ENCODE measurements at places on chromosomes 4 and X.

GRCh38 chr4:80751200-80751599 lies 279.3 kb upstream of the BMP3 start:
- no peak for DNase-seq

DNA sequence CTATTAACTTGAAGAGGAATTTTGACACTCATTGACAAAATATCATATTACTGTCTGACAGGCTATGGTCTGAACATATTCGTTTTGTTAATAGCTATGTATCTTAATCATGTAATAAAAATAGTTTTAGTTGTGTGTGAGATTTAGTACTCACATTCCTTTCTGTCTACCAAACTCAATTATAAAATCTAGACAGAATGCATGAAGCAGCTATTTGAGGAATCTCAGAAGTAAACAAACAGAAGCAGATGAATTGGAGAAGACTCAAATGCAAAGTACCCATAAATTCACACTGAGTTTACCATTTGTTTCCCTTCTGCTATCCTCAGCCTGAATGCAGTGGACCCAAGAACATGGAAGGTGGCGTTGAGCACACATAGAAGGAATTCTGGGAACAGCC lies 841.6 kb upstream of the AADAT start:
- DNase-seq: no peak

DNA sequence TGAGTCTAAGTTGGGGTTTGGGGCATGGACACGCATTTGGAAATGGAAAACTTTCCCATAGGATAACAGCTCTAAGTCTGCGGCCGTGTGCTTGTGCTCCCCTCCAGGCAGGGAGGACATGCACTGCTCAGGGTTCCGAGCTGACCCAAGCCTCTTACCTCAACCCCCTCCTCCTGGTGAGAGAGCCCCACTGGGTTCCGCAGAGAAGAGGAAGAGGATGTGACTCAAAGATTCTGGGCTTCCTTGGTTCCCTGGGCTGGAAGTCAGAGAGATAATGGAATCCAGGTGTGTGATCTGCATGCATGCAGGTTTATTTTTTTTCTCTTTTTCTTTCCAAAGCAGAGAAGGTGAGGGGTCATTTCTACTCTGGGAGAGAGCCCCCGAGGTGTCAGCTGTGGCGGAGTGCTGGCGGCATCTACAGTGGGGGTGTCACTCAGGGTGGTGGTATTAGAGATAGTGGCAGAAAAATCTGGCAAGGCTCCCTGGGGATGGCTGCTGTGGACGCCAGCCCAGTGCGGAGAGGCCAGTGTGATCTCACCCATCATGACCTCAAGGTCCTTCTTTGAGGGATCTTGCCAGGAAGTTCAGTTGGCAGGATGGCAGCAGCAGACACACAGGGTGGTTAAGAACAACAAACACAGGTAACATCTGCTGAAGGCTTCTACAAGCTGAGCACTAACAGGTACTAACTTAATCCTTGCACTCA lies 168.7 kb upstream of the HAND2 start:
- no peak for DNase-seq

GRCh38 chrX:152913346-152913745 lies 15.5 kb downstream of the ZNF185 start:
- DNase-seq: no peak

- no peak for DNase-seq
Observed at GRCh38 chr4:136763919-136764318, 768.4 kb downstream of the PCDH18 start.

DNA sequence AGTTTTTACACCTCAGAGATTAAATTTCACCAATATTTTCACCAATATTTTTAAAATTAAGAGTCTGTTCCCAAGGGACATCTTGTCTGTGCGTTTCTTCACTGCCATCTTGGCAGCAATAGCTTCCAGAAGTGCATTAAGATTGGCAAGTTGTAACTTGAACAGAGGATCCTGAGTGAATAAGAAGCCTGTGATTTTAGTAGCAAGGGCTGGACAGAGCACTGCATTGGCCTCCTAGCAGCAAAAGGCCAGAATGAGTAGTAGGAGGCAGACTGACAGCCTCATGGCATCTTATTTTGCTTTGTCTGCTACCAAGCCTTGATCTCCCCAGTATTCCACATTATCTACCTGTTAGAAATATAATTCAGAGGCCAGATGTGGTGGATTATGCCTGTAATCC lies 138.4 kb downstream of the CPE start:
- no peak for DNase-seq

- DNase-seq: no peak
Observed at GRCh38 chr4:108559911-108560310, 60.5 kb upstream of the RPL34 start.

DNA sequence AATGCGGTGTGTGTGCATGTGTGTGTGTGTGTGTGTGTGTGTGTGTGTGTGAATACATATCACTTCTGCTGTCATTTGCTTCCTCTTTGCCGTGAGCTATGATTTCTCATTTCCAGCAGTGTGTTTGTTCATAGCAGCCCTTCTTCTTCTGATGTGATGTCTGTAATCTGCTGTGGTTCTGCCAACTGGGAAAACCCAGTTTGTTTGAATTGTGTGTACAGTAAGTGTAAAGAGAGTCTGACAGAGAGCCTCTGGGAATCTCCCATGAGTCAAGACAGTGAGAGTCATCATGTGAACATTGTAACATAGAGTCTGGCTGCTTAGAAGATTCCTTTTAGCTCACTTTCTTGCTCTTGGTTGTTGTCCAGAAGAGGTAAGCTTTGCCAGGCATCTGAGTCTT lies 8.4 kb upstream of the NWD2 start:
- DNase-seq: no peak

GRCh38 chr4:89319756-89320155 lies 12.2 kb upstream of the GPRIN3 start:
- DNase-seq: no peak

- no peak for DNase-seq
Observed at GRCh38 chr4:142551517-142552305, 294.4 kb downstream of the INPP4B start.

- no peak for DNase-seq
Observed at GRCh38 chrX:80792205-80792604, 17.5 kb downstream of the BRWD3 start.

- DNase-seq: peak; percentile 49
Observed at GRCh38 chr4:23039818-23040217, 347.1 kb downstream of the GBA3 start.

- no peak for DNase-seq
Observed at GRCh38 chr4:18198653-18199052, 177.1 kb upstream of the LCORL start.

DNA sequence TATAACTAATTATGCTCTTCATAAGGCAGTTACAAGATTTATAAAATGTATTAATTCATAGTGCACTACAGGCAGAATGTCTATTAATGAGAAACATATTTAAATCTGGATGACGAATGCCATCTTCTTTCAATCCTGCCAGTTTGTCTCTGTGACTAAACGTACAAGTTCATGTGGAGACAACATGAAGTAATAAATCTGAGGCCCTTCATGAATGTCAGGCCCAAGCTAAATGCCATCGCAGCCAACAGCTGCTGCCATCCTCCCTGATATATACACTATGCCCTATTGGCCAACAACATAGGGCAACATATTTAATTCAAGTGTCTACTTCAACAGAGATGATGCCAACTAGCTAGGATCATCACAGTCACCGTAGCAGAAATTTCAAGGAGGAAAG lies 43.7 kb downstream of the TSPAN5 start:
- no peak for DNase-seq

GRCh38 chr4:110196206-110196870 lies 2.1 kb downstream of the ELOVL6 start:
- no peak for DNase-seq

DNA sequence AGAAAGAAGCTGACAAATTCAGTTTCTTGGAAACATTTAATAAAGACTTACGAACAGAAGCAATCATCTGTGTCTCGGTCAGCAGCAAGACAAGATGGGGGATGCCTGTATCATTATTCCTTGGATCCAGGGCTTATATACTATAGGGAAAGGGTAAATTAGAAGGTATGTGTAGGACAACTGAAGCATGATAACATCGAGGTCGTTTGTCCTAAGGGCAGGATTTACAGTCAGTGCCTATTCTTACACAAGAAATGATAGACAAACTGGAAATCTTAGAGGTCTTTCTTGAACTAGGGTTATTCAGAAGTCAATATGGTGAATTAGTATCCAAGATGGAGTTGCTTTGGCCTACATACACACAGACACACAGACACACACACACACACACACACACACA lies 553.0 kb downstream of the STPG2 start:
- no peak for DNase-seq

DNA sequence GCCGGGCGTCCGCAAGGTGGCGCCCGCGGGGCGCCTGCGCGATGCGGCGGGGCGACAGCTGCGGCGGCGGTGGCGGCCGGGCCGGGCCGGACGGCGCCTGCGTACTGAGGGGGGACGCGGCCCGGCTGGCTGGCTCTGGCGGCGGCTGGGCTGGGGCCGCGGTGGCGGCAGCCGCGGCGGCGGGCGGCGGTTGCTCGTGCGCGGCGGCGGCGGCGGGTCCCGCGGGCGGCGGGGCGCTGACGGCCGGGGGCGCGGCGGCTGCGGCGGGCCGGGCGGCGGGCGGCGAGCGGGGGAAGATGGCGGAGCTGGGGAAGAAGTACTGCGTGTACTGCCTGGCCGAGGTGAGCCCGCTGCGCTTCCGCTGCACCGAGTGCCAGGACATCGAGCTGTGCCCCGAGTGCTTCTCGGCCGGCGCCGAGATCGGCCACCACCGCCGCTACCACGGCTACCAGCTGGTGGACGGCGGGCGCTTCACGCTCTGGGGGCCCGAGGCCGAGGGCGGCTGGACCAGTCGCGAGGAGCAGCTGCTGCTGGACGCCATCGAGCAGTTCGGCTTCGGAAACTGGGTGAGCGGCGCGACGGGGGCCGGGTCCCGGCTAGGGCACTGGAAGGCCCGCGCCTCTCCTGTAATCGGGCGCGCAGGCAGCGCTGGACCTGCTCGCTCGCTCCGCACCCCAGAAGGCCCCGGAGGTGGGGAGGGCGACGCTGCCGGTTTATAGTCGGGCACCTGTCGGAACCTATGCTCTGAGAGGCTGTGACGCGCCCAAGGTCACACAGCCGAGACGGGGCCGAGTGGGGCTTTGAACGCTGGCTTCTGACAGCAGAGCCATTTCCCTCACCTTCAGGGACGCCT lies at the start of gene TADA2B:
Gene TADA2B (plus strand): TSS at position 89 of the 853 bp plus-strand sequence. CDS start 208 bp downstream, at position 297.
- DNase-seq: no peak

DNA sequence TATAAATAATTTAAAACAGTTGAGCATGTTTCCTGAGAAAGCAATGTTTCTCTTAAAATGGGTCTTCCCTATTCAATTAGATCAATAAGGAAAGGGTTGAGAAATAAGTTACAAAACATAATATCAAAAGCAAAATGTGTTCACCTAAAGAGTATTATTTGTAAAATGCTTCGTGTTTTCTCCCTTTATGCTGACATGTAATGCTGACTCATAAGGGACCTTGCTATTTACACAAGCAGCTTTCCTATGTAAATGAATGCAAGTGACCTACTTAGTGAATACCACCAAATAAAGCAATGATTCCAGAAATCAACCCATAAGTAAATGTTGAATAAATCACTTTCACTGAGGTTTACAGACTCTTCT lies 91.5 kb downstream of the ELOVL6 start:
- DNase-seq: peak; percentile 58

DNA sequence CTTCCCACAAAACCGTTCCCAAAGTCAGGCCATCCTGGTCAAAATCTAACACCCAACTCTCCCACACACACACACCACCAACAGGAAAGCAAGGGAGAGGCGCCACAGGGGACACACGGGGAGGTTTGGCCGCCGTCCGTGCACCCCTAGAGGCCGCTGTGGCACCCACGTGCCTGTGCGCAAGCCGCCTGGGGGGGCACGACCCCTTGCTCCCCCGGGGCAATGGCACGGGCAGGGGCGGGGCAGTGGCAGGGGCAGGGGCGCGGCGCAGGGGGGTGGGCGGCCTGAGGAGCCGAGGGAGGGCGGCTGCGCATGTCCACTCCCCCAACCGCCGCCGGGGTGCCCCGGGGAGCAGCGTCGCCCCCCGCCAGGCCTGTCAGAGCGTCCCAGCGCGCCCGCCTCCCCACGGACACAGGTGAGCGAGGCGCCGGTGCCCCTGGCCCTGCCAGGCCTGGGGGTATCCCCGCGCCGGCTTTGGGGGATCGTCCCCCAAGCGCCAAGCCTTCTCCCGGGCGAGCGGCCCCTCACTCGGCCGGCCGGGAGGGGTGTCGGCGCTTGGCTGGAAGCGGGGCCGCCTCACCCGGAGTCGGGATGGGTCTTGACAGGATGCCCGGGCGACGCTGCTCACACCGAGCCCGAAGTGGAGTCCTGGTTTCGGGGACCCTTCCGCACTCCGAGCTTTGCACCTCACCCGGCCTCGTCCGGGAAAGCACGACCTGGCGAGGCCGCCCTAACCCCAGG lies at the start of gene ERAS:
Gene ERAS (plus strand): TSS at position 379 of the 741 bp plus-strand sequence. CDS start 2,611 bp downstream, outside the sequence.
- no peak for DNase-seq

GRCh38 chrX:30228526-30228925 lies 1.9 kb upstream of the MAGEB3 start:
- no peak for DNase-seq

DNA sequence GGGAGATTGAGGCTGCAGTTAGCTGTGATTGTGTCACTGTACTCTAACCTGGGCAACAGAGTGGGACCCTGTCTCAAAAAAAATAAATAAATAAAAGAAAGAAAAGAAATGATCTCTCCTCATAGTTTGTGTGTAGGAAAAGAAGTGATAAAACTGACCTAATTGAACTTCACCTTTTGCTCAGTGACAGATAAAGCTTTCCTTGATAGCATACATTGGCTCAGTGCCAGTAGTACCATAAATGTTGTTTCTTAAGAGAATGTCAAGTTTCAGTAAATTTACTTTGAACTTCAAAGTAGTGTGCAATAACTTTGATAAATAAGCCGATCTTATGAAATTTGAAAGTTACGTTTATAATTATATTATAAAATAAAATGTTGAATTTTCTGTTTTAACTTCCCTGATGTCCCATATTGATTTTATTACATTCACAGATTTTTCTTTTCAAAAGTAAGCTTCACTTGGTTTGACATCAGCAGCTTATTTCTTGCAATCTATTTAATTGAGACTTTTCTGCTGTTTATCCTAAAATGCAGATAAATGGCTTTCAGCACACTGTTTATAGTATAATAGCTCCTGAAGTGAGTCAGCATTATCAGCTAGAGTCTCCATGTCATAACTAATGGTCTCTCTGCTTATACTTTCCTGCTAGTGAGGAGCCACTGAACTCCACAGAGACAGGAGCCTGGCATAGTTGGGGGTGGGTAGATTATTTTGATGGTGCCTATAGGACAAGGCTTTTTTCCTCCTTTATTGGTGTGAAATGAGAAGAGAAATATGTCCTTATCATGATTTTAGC lies 330.1 kb downstream of the BMPR1B start:
- DNase-seq: no peak

GRCh38 chrX:154028502-154029184 lies 8.9 kb upstream of the IRAK1 start:
- no peak for DNase-seq

GRCh38 chr4:70190579-70190978 lies 4.9 kb upstream of the ODAM start:
- no peak for DNase-seq

- DNase-seq: no peak
Observed at GRCh38 chr4:186500721-186501304, 54.6 kb downstream of the MTNR1A start.

Measured in NCI-H460 (cell line).